ENCODE measurements at places on chromosomes 6 and 20.
A peak's percentile ranks its signal among the peaks of the same experiment; 100 is the strongest.

GRCh38 chr20:1734269-1734858 lies 76.8 kb upstream of the SIRPG start:
- DNase-seq: no peak

DNA sequence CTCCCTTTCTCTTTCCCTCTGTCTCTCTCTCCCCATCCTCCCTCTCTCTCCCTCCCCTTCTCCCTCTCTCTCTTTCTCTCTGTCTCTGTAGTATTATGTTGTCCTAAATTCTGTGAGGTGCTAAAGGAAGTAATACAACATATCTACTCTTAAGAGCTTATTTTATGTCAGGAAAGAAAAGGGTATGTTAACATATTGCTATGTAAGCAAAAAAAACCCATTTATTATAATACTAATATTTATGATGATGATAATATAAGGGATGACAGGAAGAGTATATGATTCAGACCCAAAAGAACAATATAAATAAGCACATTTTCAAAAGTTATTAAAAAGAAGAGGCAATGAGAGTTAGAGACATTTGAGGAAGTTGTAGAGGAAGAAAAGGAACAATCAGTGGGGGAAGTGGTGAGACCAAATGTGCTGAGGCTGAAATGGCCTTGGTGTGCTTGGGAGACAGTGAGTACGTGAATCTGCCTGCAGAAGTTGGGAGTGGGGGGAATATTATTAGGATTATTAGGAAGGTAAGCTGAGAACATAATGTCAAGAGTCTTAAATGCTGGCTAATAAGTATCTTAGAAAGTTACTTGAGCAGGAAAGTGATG lies 303.6 kb upstream of the FERMT1 start:
- DNase-seq: no peak

DNA sequence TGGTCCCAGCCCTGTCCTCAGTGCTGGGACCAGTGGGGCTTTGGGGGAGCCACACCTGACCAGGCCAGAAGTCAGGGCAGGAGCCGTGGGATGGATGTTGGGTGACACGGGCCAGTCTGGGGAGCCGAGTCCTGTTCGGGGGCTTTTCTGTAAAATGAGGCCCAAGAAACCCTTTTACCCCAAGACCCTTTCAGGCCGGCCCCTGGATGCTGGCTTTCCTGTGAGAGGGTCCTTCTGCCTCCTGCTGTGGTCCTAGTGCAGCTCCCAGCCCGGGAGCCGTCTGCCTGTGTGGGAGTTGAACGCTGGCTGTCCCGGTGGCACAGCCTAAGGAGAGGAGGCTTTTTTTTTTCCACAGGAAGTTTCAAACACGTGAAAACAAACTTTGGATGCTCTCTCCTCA lies 123.2 kb downstream of the TMEM242 start:
- DNase-seq: no peak

DNA sequence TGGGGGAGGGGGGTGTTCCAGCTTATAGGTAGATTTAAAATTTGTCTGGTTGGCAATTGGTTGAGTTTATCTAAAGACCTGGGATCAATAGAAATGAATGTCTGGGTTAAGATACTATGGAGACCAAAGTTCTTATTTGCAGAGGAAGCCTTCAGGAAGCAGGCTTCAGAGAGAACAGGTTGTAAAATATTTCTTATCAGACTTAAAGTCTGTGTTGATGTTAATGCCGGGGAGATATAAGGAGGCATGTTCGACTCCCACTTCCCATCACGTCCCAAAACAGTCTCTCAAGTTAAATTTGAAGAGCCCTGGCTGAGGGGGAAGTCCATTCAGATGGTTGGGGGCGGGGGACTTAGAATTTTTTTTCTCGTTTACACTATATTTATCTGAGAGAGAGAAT lies 12.3 kb upstream of the BLCAP start:
- no peak for DNase-seq

- DNase-seq: no peak
Measured at GRCh38 chr20:4084096-4084495, 68.7 kb upstream of the RNF24 start.

DNA sequence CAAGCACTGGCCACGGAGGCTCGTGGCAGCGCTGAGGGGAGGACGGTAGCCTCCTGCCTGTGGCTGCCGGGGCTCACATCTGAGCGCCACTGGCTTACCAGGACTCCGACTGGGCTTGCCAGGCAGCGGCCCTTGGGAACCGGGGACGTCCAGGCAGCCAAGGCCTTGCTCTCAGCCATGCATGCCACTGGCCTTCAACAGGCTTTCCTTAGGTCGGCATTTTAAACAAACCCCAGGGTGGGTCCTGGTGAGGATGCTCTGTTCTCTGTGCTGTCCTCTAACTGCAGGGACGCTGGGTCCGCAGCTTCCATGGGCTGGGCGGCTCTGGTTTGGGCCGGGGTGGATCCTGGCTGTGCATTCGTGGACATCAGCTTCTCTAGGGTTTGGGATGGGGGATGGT lies 59.1 kb upstream of the BHLHE23 start:
- no peak for DNase-seq

GRCh38 chr6:121652223-121652622 lies 216.8 kb downstream of the GJA1 start:
- DNase-seq: no peak

GRCh38 chr6:47628448-47629272 lies 69.7 kb upstream of the ADGRF4 start:
- DNase-seq: no peak

- no peak for DNase-seq
Measured at GRCh38 chr6:127031511-127031910, 87.0 kb upstream of the RSPO3 start.

DNA sequence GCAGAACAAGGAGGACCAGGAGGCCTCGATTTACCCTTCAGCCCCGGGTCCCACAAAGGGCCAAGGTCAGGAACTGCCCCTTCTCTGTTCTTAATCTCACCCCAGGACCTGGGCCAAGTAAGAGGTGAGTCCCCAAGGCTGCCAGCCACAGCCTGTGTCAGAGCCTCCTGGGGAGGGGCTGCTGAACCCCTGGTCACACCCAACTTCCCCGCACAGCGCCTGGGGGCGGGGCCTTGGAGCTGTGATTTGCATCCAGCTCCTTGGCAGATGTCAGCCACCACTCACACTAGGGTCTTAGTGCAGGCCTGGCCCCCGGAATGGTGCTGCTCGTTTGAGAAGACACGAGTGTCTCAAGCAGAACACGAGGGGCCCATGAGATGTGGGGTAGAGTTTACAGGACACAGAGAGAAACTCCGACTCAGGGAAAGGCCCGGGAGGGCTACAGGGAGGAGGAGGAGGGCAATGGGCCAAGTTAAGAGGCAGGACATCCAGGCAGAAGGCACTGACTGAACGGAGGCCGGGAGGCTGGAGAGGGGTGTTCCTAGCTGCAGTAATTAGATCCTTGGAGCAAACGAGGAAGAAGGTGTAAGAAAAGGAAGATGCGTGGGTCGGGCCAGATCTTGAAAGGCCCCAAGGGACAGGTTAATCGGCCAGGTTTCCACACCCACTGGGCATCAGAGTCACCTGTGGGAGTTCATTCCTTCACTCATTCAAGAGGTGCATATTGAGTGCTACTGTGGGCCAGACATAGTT lies 26.9 kb downstream of the ZBP1 start:
- no peak for DNase-seq

- peak; percentile 84 for DNase-seq
Measured at GRCh38 chr6:131949909-131950766, 1.0 kb downstream of the CCN2 start.

- peak; percentile 56 for DNase-seq
Measured at GRCh38 chr6:115896538-115897129, 164.1 kb downstream of the FRK start.

- peak; percentile 47 for DNase-seq
Measured at GRCh38 chr6:156777577-156778453, 637 bp downstream of the ARID1B start.

DNA sequence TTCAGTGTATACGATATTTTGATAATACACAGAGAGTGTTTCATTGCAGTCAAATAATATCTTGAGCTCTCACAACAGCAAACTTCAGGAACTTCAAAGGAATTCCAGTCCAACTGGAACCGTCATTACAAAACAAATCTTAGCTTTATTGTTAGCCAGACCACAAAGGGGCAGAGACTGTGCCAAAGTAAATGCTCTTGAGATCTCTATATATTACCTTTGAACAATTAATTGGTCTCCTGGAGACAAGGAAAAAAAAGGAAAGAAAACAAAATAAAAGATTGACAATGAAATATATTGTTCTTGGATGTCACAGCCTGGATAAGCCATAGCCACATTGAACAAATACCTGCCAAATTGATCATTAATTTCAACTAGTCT lies 70.0 kb downstream of the FOXC1 start:
- DNase-seq: peak; percentile 86

DNA sequence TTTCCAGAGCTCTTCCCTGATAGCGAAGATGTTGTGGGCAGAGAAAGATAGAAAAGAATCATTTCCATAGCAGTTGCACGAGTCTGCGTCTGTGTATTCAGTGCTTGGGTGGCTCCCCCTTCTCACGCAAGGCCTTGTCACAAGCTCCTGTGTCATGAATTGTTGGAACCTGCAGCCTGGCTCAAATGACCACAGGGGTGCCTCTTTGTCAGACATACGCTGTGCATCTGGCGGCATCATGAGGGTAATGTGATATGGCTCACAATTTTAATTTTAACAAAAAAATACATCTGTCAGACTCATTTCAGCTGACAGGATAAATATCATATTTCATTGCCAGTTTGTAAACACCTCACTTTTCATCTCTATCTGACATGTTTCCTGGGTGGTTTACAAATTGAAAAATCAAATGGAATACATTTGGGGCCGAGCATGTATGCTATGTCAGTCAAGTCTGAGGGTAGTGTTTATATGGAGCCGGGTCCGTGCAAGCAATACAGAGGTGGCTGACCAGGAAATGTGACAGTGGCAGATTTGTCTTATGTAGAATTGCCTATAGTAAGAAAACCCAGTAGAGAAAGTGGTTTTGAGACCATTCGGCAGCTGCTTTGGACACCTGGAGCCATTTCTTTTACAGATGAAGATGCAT lies 90.9 kb downstream of the CAP2 start:
- no peak for DNase-seq

GRCh38 chr6:48318670-48319069 lies 207.7 kb upstream of the PTCHD4 start:
- DNase-seq: no peak

DNA sequence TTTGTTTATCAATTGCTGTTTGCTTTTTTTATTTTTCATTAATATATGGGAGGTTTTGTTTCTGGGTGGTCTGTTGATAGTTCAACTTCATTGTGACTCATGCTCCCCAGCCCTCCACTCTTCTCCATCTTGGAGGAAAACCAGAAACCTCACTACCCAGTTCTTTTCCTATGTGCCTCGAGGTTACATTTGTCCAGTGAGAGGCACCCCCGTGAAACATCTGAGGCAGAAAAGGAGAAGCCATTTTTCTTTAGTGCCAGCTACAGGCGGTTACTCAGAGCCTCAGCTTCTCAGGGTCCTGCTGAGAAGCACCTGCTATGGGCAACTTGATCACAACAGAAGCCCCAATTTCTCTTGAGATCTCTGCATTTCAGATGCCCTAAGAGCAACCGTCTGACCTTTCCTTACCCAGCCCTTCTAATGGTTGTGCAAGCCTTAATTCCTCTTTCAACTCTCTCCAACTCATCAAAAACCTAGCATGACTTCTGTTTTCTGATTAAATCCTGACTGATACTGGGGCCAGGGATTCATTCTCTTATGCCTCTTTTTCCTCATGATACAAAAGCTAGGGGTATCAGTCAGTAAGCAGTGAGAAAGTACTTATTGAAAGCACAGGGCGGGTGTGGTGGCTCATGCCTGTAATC lies 144.6 kb downstream of the ELOVL4 start:
- no peak for DNase-seq
